ENCODE measurements at places on chromosomes 3 and 15.
A peak's percentile ranks its signal among the peaks of the same experiment; 100 is the strongest.

GRCh38 chr3:190774633-190775032 is 87.9 kb downstream of the GMNC start:
- DNase-seq, result no peak

- no peak for DNase-seq
Measured at GRCh38 chr3:172524611-172525010, 1.4 kb upstream of the TNFSF10 start.

DNA sequence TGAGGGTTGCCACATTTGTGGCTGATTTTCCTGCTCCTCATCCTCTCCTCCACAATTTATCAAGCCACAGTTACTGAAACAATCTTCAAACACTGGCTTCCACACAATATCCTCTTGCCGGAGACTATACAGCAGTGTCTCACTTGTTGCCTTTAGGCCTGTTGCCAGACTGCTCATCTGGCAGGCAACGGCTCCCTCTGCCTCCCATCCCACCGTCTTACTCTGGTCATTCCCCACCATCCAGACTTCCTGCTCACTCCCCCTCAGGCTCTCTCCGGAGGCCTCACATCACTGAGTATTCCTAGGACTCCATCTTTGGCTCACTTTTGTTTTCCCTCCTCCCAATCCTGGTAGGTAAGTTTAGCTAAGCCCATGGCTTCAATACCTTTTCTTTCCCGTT is 301.9 kb downstream of the IL20RB start:
- DNase-seq, result no peak

- peak; percentile 99 for DNase-seq
Measured at GRCh38 chr3:112813723-112814171, 32.9 kb downstream of the CD200R1L start.

- no peak for DNase-seq
Measured at GRCh38 chr15:82680200-82681102, 29.2 kb downstream of the AP3B2 start.
